Ureter (tissue), 1 donor: ENCODE measurements at places on chromosomes 7 and 10.

DNA sequence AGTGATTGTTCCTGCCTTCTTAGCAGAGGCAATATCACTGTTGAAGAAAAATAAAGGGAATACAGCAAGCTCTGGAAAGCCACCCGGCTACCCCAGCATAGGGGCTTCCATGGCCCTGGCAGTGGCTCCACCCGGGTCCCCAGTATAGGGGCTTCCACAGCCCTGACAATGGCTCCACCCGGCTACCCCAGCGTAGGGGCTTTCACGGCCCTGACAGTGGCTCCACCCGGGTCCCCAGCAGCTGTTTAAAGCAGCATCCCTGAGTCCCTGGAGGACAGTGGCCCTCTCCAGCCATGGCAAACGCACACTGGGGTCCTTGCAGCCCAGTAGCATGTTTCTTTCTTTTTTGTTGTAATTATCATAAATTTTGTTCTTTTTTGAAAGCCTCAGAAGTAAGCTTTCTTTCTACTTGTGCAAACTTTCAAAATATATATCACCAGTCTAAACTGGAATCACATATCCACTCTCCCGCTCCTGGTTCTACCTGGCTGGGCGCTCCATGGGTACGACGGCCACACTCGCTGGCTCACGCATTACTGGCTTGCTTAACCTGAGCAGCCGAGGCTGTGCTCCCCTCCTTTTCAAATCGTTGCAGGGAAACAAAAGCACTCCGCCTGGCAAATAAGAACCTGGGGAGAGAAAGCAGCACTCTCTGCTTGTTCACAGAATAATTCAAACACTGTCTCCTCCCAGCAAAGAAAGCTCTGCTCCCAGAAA lies 62.1 kb downstream of the TCERG1L start:
- DNase-seq = no peak

GRCh38 chr10:122446668-122447423 lies 7.6 kb upstream of the ARMS2 start:
- DNase-seq = no peak

DNA sequence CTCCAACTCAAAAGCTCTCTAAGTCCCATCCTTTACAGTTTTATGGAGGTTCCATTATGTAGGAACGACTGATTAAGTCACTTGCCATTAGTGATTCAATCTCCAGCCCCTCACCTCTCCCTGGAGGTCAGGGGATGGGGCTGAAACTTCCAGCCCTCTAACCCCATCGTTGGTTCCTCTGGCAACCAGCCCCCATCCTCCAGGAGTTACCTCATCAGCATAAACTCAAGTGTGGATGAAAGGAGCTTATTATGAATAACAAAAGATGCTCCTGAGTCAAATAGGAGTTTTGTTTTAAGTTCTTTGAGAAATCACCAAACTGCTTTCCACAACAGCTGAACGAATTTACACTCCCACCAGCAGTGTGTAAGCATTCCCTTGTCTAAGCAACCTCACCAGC lies 494.3 kb upstream of the AUTS2 start:
- no peak for DNase-seq

- no peak for DNase-seq
These were observed 619 bp downstream of the EXOC4 start for GRCh38 chr7:133253519-133253875.

DNA sequence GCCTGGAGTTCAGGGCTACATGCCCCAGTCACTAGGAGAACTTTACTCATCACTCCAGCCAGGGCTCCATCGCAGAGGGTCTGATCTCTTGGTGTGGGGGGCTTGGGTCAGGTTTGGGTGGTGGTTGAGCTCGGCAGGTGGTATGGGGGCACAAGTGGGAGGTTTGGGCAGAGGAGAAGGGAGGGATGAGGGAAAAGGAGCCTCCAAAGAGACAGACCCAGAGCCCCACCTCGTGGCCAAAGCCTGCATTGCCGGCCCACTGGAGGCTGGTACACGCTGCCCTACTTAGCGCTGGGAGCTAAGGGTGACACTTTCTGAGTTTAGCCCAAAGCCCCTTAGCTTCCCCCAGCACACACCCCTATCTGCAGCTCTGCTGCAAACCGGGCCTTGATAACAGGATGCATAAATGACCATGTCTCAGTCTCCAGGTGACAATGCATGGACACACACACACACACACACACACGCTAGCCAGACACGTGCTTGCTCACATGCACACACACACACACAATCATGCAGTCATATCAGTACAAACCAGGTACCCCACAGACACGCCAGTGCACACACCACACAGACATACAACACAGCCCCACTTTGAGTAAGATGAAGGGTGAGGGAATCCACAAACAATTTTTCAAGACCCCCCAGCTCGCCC lies 14.7 kb downstream of the LZTS2 start:
- DNase-seq = peak; percentile 83

- DNase-seq = no peak
These were observed 366.6 kb downstream of the PRPF18 start for GRCh38 chr10:13953371-13953770.

DNA sequence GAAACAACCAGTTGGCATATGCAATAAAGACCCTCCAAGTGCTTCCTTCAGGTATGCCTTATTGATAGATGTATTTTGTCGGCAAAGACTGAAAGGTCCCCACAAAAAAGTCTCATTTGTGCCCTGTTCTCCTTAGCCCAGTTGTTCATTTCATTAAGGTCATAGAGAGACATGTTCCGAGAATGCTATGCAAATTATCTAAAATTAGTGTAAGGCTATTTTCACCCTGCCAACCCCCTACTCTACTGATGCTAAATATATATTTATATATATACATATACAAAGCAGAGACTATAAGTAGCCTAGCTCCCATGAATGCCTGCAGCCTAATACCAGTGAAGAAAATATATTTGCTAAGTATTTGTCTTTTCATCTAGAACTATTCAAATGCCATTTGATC lies 96.7 kb upstream of the ADO start:
- DNase-seq = no peak

DNA sequence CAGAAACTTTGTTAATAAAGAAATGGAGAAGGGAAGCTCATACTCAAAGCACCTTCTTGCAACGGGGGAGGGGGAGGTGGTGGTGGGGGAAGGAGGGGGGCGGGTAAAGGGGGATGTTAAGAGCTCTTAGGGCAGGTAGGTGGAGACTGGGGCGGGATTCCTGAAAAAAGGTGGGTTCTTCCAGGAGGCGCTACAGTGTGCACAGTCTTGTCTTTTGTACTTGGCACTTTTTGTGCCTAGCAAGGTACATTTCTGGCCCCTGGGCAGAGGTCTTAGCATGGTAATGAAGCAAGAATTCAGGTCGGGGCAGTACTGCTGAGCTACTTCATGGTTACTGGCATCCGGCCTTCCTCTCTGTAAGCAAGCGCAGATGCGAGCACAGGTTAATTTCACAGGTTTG lies 15.2 kb upstream of the LAMB4 start:
- DNase-seq = no peak

GRCh38 chr7:50651271-50651989 lies 86.2 kb upstream of the DDC start:
- no peak for DNase-seq

DNA sequence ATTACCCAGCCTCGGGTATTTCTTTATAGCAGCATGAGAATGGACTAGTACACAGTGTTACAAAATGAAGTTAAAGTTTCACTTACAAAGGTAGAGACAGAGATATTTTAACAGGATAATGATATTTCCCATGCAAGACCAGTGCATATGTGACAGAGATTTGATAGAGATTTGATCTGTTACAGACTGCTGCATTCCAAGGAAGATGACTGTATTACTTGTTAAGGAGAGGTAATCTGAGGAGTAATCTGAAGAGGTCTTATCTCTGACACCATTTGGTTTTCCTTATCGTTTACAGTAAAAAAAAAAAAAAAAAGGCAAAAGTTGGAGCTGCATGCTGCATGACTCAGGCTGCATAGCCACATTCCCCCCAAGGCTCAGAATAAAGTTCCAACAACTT lies 289.6 kb downstream of the POM121L12 start:
- no peak for DNase-seq

- no peak for DNase-seq
These were observed 92.9 kb upstream of the LRRTM3 start for GRCh38 chr10:66832781-66833422.

DNA sequence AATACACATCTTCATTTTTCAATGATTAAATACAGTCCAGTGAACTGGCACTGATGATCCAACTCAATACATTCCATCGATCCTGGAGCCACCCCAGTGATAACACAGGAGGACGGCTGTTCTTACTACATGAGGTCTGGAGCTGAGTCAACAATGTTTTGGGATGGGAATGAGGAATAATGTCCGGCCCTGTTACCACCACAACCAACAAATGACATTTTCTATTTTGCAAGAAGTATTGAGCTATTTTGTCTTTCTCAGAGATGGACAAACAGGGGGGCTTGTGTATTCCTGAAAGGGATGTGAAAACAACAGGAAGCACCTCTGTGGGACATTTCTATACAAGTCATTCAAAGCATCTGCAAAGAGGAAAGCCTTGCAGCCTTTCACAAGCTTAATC lies 249.2 kb downstream of the PARD3 start:
- DNase-seq = no peak

GRCh38 chr7:106101726-106102125 lies 10.4 kb downstream of the SYPL1 start:
- DNase-seq = no peak

DNA sequence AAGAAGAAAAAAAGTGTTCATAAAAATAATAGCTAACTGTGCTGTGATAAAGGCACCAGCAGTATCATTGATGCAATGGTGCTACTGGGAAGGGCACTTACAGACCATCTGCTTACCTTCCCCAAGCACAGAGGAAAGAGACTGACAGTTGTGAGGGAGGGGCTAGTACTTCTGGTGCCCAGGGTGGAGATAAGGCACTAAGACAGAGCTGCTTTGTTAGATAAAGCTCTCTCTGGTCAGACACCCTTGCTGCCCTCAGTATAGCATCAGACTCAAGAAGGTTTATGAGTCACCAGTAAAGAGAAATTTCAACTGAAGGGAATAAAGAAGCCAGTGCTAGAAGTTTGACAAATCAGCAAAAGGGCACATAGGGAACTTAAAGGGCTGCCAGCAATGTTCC lies 325.6 kb downstream of the HPSE2 start:
- no peak for DNase-seq

GRCh38 chr7:127650847-127651555 lies 993 bp upstream of the SND1 start:
- no peak for DNase-seq

GRCh38 chr10:133142523-133143199 lies 17.4 kb upstream of the KNDC1 start:
- DNase-seq = no peak

GRCh38 chr10:69425511-69426298 lies 9.0 kb upstream of the TACR2 start:
- no peak for DNase-seq

DNA sequence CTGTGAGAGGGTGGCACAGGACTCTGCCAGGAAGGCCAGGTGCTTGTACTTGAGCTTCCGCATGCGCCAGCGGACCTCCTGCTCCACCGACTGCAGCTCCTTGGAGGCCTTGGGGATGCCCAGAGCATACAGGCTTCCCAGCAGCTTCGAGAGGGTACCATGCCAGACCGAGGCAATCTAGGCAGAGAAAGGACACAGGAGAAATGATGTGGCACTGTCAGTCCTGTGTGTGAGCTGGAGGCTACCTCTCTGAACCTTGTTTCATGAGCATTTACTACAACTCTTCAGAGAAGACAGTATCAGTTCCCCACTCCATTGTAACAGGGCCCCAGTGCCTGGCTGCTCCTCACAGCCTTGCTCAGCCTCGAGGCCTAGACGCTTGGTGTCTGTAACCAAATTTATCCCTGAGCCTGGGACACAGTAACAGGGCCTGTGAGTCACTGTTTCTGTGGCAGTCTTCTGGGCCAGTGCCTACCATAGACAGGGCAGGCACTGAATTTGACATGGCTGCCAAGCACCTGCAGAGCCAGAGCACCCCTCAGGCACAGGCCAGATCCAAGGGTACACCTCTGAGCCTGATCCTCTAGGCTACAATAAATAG lies 5.8 kb downstream of the TBRG4 start:
- no peak for DNase-seq

DNA sequence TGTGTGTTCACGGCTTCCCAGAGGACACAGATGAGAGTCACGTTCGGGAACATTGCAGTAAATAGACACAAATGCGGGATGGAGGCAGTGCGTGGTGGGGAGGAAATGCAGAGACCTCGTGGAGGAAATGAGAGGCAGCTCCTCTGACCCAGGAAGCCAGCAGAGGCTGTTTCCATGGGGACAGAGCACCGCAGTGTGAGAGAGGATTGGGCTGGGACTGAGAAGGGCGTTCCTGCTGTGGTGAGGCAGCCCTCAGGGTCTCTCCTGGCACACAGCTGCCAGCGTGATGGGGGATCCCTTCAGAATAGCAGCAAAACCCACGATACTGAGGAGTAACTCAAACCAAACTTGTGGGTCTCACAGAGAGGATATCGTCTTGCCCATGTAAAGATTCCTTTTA lies 21.7 kb upstream of the BHLHA15 start:
- no peak for DNase-seq

DNA sequence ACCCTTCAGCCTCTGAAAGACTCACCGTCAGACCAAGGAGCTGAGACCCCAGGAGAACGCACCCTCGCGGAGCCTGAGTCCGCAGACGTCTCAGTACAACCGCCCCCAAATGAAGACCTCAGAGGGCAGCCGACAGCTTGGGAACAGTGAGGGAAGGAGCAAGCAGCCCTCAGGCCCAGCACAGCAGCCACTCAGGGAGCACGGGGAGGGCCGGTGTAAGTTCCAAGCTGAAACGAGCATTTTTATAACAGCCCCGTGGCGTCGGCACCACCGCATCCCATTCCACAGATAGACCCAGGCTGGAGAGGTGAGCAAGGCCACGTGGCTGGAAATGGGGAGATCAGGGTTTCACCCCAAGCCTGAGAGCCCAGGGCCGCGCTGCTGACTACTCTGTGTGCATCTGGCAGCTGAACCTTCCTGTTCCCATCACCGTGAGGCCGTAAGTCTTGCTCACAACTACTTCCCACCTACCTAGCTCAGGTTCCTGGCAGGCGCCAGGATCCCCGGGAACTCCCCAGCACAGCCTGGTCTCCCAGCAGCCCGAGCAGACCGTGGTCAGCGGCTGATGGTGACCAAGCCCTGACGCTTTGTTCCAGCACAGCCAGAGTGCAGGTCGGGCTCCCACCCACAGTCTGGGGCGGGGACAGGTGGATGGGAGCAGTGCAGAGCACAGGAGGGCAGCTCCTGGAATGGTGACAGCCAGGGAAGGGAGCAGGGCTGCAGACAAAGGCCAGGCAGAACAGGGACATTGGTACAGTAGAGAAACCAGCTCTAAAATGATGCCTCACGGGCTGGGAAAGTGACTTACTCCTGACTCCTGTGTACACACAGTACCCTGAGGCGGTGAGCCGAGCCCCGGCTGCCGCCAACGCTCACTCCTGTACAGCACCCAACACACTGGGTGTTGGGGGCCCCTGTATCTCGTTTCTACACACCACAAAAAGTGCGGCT lies 6.1 kb upstream of the NOM1 start:
- no peak for DNase-seq

- DNase-seq = no peak
These were observed 76.3 kb downstream of the FOXI2 start for GRCh38 chr10:127813290-127813689.

GRCh38 chr10:129964611-129965424 lies 744 bp upstream of the EBF3 start:
- DNase-seq = no peak
